SJSA1 (cell line): ENCODE measurements at places on chromosomes 2 and 18. TPM values are rescaled to one million over a fixed set of nuclear protein-coding genes. Genes with fewer than 3 reads are reported as not detected.
A peak's percentile ranks its signal among the peaks of the same experiment; 100 is the strongest.

DNA sequence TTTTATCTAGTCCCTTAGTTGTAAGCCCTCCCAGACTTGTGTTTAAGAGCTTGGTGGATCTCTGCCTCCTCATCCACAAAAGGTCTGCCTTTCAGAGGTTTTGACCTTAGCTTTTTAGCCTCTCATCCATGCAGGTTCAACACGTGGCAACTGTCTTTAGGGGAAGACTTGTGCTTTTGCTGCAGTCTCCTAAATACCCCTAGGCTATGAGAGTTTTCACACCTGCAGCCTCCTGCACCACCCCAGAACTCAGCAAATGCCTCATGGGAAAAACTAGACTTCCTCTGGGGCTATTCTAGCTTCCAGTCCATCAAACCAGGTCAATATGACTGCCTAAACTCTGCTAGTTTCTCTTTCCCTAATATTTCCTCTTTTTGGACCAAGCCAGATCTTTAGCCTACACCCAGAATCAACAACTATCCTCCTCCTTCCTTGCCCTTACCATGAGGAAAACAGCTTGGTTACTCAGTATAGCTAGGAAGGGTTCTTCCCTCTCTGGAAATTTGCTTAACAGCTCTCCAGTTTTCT lies 132.3 kb upstream of the RIOK3 start:
- H3K36me3 ChIP-seq, result 0 out of 2 replicates have a peak, but pooled peaks cover 3% of the 10 kb centered on the region
- H3K27ac ChIP-seq, result no peak overlapping the region
- DNase-seq, result no peak
- H3K4me3 ChIP-seq, result no peak overlapping the region

DNA sequence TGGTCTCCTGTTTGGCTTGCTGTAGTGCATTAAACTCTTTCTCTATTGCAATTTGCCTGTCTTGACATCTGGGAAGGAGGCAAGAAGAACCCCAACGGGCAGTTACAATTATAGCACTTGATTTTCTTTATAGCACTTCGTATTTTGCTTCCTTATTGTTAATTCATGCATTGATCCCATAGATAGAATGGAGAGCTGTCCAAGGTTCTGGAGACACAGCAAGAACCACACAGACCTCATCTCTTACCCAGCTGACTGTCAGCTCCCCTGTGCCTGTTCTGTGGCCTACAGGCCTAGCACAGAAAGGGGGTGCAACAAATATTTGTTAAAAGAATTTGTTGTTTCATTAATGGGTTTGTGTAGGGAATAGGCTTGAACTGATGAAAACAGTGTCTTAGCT lies 194.3 kb downstream of the GALNT1 start:
- no peak for DNase-seq
- no peak overlapping the region for H3K27ac ChIP-seq

The SP140 gene
- 0.44 and 2.2 TPM in 2 replicates for total RNA-seq

The MERTK gene
- not detected in 2 replicates for total RNA-seq

- H3K4me3 ChIP-seq, result no peak overlapping the region
- no peak overlapping the region for H3K27ac ChIP-seq
- no peak for DNase-seq
- H3K36me3 ChIP-seq, result no peaks in the 10 kb centered on the region
Measured at GRCh38 chr2:144548088-144548487, 28.2 kb upstream of the ZEB2 start.

DNA sequence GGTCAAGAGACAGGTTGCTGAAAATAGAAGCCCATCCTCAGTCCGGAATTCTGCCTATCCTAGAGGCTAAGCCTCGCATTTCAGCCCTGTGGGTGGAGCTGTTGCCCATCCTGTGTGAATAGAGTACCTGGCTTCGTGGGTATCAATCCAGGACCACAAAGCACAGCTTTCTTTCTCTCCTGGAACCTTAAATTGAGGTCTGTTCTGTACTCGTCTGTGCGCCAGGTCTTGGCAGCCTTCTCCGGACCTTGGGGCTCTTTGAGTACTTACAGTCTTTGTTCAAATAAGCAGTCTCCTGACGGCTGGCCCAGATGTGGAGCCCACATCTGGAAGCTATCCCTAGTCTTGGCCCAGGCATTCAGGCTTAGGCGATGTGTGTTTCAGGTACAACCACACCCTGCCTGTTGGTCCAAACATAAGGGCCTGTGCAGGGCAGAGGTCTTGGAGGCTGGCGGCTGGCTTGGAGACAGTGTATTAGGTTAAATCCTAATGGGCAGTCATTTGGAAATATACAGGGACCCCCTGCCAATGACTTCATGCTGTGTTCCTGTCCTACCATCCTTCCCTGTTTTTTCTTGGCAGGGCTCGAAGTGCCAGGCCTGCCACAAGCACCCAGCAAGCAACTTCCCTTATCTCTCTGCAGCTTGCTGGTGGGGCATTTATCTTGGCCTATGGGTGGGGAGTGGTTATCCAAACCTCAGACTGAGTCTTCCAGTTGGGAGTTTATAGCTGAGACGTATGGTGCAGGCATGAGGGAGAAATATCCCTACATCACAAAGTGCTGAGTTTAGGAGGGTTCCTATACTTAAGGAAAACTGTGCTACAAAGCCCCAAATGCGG lies 294.1 kb downstream of the BCL2 start:
- peaks cover 11% of the 10 kb centered on the region for H3K27me3 ChIP-seq
- H3K27ac ChIP-seq, result no peak overlapping the region
- no peaks in the 10 kb centered on the region for H3K4me1 ChIP-seq
- no peak for DNase-seq

- no peak overlapping the region for H3K4me3 ChIP-seq
- DNase-seq, result no peak
- H3K36me3 ChIP-seq, result peaks cover 12% of the 10 kb centered on the region; the same call in 1 of the 2 replicates
- H3K27ac ChIP-seq, result peak overlapping the region; percentile 51
- H3K4me1 ChIP-seq, result peaks cover 16% of the 10 kb centered on the region
Measured at GRCh38 chr2:162196638-162197037, 44.6 kb upstream of the GCG start.

The SP5 gene
- 4.3 and 5.2 TPM in 2 replicates for total RNA-seq

DNA sequence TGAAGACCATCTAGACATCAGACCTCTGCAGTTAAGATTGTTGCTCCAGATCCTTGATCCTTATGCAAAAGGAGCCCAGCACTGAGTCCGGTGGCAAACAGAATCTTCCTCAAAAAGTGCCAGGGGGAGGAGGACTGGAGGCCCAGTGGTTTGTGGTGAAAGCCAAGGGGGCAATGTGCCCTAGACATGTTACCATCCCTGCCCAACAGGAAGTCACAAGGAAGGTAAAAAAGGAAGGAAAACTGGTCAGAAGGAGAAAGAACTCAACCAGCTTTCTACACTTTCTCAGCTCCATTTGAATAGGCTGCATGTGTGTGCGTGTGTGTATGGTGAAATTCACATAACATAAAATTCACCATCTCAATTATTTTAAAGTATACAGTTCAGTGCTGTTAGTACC lies 25.0 kb upstream of the KDM3A start:
- DNase-seq, result no peak
- no peaks in the 10 kb centered on the region for H3K36me3 ChIP-seq
- H3K27ac ChIP-seq, result no peak overlapping the region
- H3K27me3 ChIP-seq, result no peaks in the 10 kb centered on the region
- H3K4me3 ChIP-seq, result no peak overlapping the region

DNA sequence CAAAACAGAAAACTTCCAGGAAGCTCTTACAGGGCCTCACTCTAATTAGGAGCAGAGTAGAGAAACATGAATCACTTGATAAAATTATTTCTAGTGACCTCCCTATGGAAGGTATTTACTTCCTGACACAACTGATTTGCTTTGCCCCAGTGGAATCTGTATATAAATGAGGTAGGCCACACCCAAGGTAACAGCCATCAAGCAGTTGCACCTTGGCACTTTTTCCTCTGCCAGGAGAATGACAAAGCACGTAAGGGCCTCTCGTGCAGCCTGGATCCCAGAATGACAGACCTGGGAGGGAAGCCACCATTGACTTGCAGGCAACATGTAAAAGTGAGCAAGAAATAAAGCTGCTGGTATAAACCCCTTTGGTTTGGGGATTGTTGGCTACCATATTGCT lies 620.0 kb upstream of the SLC39A10 start:
- no peaks in the 10 kb centered on the region for H3K27me3 ChIP-seq
- DNase-seq, result no peak

DNA sequence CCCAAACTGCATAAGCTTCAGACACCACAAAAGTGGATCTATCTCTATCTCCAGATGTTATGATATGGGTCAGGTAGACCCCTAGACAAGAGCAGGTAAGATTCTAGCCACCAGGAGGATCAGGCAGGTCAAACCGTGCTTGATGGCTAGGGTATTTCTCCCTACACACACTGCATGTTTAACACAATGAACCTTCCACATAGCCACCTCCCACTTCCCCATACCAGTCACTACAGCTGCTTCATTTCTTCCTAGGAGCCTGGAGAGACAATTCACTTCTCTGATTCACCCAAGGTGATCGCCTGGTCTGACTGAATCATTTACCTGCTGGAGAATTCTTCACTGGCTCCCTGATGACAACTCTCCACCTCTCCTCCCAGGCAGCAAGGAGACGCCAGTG lies 66.0 kb upstream of the MYCN start:
- H3K27me3 ChIP-seq, result no peaks in the 10 kb centered on the region
- no peak overlapping the region for H3K27ac ChIP-seq
- H3K4me3 ChIP-seq, result no peak overlapping the region
- no peak for DNase-seq

DNA sequence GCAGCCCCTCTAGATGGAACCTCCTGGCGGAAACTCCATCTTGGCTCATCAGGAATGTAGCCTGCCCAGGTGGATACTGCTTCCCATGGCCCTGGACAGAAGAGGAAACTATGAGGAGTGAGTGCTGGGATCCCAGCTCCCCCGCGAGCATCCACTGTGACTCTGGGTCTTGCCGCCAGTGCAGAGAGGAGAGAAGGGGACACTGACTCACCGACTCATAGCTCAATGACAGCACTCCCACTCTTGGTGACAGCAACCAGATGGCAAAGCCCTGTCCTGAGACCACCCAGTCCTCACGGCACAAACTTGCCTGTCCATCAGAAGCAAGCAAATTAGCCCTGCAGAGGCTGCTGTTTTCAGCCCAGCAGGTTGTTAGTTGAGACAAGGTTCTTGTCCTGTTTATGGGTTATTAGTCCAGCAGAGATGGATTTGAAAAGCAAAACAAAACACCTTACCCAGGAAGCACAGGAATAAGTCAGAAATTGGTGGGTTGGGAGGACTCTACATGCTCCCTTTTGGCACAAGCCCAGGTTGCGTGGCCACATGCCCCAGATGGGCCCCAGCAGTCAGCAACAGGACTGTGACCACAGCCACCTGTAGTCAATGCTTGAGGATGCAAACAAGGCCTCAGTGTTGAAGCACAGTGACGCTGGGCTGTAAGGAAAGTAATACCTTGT lies 111.5 kb upstream of the GLI2 start:
- H3K36me3 ChIP-seq, result no peaks in the 10 kb centered on the region
- H3K4me1 ChIP-seq, result no peaks in the 10 kb centered on the region; the same call in 1 of the 2 replicates
- H3K4me3 ChIP-seq, result no peak overlapping the region

DNA sequence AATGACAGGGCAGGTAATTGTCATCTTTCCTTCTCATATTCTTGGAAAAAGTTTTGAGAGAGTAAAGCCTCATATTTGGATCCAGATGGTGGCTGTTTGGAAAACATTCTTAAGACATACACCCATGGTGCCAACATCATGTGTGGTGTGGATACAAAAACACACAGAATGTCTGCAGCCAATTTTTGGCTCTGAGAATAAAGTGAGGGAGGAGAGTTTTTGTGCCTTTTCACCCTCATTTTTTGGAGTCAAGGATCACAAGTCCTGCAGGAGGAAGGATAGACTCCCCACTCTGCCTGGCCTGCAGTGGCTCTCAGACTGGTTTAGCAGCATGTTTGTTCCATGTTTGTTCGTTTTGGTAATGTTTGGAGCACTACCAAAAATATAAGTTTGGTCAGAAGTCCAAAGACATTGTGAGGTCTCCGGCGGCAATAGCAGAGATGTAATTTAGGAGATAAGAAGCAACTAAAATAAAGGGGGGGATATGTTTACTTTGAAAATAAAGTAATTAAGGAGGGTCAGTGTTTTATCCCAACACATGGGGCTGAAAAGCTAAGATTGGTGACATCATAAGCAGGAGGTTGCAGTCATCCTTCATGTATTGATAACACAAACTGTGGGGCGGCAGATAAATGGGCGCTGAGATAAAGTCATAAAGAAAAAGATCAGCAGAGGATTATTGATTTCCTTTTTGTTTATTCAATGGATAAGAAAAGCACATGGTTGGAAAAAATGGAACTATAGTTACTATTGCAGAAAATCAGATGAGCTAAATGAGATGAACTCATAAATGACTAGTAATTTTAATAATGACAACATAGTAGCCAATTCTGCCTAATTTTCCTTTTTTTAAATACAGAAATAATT lies 655 bp downstream of the NOSTRIN start:
- no peak overlapping the region for H3K27ac ChIP-seq
- H3K4me3 ChIP-seq, result no peak overlapping the region
- no peaks in the 10 kb centered on the region for H3K36me3 ChIP-seq
- H3K4me1 ChIP-seq, result no peaks in the 10 kb centered on the region
- no peak for DNase-seq

DNA sequence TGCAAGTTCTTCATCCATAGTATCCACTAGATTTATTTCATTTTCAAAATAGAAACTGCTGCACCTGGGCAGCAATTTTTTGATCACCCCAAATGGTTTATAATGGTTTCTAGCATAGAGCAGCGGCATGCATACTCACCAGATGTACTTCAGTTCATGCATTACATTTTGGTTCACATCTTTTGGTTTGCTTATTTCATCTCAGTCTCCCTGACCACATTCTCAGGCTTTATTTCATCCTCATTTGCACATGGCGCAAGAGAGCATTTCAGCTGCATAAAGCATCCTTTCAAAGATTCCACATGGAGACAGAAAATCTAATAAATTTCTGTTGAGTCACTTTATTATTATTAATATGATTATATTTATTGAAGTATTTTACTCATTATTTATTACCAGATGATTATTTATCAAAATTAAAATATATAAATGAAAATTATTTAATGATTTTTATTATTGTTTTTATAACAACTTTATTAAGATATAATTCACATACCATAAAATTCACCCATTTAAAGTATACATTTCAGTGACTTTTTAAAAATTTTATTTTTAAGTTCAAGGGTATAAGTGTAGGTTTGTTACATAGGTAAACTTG lies 284.6 kb downstream of the TXNL1 start:
- H3K36me3 ChIP-seq, result no peaks in the 10 kb centered on the region
- H3K27ac ChIP-seq, result no peak overlapping the region
- H3K4me3 ChIP-seq, result no peak overlapping the region

DNA sequence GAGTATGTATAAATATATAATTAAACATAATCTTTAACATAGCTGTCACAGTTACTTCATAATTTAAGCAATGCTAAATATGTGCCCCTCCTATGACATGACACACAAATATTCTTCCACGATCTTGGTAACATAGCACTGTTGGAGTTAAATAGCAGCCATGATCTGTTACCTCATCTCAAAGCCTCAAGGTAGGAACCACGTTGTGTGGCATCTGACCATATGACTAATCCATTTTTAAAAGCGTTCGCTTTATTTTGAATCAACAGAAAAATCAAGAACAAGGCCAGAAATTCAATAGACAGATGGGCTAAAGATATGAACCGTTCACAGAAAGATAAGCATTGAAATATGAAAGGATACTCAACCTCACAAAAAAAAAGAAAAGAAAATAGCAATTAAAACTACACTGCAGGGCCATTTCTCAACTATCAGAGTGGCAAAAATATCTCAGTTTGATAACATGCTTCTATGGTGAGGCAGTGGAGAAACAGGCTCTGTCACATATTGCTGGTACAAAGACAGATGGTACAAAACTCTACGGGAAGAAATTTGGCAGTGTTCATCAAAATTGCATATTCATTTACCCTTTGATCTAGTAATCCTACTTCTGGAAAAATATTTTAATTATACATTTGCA lies 105.9 kb downstream of the TMX3 start:
- DNase-seq, result no peak
- H3K27ac ChIP-seq, result no peak overlapping the region
- H3K36me3 ChIP-seq, result no peaks in the 10 kb centered on the region
